ENCODE measurements at places on chromosomes 7 and 10. TPM values are rescaled to one million over a fixed set of nuclear protein-coding genes. Genes with fewer than 3 reads are reported as not detected.

DNA sequence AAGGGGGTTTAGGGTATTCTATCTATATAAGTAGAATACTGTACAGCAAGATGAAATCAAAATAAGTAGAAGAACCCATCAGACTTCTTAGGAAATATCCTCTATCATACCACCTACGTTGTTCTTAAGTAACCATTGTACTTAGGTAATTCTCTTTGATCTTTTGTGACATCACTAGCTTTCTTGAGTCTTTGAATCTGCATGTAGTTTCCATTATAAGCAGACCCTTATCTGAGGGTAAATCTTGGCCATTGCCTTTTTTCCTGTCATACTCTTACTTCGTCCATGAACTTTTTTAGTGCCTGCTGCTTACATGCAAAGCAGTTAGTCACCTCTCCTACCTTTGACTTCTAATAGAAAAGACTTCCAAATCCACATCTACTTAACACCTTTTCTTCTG lies 49.0 kb downstream of the WAC start:
- no peak for DNase-seq

DNA sequence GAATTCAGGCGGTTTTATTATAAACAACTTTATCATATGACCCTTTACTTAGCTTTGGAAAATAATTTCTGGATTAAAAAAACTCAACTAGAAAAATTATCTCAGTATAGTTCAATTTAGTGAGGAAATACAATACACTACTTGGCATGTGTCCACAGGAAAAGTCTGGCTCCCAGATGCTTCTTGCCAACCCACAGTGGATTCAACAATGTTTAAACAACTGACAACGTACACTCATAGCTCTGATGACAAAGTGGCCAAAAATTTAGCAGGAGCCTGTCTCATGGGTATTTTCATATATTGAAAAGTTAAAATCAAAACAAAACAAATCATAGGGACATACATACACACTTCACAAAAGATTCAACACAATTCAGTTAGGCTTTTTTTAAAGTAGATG lies 158.8 kb downstream of the SKAP2 start:
- no peak for DNase-seq

GRCh38 chr7:3206771-3207191 lies 94.3 kb upstream of the SDK1 start:
- no peak for DNase-seq

NACAD gene
- 5.5 TPM for total RNA-seq

GRCh38 chr7:82549616-82550285 lies 106.2 kb upstream of the CACNA2D1 start:
- DNase-seq: no peak

PNLIPRP3 gene
- total RNA-seq: not detected

GRCh38 chr10:118207470-118208007 lies 134.6 kb downstream of the FAM204A start:
- DNase-seq: no peak

GRCh38 chr10:128624656-128625530 lies 498.7 kb upstream of the MKI67 start:
- no peak for DNase-seq

GRCh38 chr7:30169579-30169978 lies 34.8 kb downstream of the MTURN start:
- no peak for DNase-seq

HECW1 gene
- 54.7 TPM for total RNA-seq

GRCh38 chr7:19099194-19099593 lies 18.2 kb downstream of the TWIST1 start:
- DNase-seq: no peak

RRP12 gene
- total RNA-seq: 9.2 TPM

AKR1B15 gene
- total RNA-seq: not detected

DNA sequence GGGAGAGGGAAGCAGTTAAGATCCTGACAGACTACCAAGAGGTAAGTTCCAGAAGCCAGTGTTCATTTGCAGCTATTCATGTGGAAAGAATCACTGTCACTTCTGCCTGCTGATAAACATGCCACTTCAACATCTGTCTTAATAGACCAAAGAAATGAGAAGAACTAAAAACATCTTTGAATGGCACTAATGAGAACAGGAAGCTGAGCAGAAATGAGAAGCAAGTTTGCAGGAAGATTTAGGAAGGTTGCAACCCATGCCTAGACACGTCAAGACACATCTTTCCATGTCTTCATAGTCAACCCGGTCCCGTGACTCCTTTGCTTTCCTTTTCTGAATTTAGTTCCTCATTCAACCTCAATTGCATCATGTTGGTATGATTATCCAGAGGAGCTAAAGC lies 180.0 kb downstream of the PDE1C start:
- no peak for DNase-seq

ASAH2 gene
- 1.7 TPM for total RNA-seq

C7orf57 gene
- 0.78 TPM for total RNA-seq

- DNase-seq: no peak
Measured at GRCh38 chr10:63672491-63672890, 151.3 kb downstream of the REEP3 start.

- no peak for DNase-seq
Measured at GRCh38 chr7:88761779-88762178, 2.3 kb downstream of the ZNF804B start.

DNA sequence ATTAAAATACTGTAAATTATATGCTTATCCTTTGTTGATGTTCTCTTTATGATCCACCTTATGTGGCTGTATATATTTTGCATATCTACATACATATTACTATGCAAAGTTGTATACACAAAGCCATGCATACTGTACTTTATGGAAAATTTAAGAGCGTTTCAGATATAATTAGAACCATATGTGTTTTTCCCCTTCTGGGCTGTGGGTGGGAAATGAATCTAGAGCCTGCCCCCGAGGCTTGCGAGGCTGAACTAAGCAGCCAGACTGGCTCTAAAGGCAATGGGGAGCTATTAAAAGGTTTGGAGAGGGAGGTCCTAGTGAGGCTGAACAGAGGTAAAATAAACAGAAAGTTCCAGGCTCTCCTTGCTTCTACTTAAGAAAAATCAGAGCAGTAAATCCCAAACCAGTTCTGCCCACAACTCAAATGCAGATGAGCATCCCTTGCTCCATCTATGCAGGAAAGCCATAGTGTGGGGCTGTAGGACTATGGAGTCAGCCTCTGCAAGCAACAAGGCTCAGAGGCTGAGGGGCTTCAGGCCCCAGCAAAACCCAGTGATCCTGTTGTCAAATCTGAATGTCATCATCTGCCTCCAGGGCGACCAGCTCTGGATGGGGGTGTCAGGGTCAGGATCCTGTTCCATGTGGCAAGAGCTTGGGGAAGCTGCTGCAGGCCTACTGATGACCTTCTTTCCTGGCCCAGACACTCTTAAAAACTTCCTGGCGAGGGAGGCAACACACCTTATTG lies 14.1 kb upstream of the DDIT4 start:
- peak; percentile 41 for DNase-seq
